CD4-positive, alpha-beta T cell treated with Interleukin-15 for 4 hours (primary cell): ENCODE measurements at places on chromosomes 11 and 22.

GRCh38 chr11:117290809-117291396 lies at the start of gene BACE1-AS:
TSS of gene BACE1-AS (plus strand) at chr11:117291346.
- DNase-seq = no peak

DNA sequence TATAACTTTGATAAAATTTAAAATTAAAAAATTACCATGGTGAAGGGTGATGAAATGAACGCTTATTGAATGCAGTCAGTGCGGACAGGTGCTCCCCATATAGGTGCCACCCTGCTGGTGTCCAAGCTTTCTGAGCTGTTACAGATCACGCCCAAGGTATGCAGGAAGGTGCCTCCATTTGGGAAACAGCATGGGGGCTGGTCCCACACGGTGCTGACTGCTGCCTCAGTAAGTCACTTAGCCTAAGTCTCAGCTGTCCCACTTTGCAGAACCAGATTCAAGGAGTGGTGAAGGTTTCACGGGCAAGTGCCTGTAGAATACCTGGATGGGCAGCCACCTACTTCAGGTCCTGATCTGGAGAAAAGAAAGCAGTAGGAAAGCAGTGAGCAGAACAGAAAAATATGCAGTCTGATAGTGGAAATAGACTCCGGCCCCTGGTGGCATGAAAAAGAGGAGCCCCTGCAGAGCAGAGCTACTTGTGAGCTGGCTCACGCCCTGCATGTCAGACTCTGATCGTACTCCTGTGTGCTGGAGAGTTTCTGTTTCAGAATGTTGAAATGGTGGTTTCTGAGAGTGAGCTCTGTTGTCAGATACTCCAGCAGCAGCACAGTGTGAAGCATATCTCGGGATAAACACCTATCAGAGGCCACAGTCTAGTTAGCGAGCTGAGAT lies 33.2 kb downstream of the ADORA2A start:
- DNase-seq = no peak

- no peak for DNase-seq
Measured at GRCh38 chr11:91199866-91200265, 977.0 kb upstream of the CHORDC1 start.

DNA sequence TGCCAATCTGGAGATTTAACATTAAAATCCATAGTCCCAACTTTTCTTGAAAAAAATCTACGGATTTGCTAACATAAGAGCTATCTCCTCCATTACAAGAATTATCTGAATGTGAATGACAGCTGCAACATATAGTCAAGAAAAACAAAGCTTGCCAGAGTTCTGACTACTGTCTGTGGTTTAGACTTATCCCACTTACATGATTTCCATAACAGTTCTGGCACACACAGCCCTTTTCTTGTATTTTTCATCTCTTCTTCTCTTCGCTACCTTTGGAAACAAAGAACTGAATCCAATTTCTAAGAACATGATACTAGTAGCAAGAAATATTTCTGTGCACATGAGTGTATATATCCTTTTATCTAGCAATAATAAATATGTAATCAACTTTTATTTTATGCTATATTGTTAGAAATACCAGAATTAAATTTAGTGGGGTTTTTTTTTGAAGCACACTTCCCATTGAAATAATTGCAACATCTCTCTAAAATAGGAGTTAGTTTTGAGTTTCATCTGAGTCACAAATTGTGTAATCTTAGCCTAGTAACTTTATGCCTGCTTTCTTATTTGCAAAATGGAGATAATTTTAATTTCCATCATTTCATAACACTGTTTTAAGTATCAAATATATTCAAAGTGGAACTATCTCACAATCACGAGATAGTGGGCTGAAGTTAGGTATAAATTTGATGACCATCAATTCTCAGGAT lies 1217.6 kb downstream of the JRKL start:
- no peak for DNase-seq

GRCh38 chr11:45924036-45924915 lies 1.8 kb downstream of the LARGE2 start:
- no peak for DNase-seq

DNA sequence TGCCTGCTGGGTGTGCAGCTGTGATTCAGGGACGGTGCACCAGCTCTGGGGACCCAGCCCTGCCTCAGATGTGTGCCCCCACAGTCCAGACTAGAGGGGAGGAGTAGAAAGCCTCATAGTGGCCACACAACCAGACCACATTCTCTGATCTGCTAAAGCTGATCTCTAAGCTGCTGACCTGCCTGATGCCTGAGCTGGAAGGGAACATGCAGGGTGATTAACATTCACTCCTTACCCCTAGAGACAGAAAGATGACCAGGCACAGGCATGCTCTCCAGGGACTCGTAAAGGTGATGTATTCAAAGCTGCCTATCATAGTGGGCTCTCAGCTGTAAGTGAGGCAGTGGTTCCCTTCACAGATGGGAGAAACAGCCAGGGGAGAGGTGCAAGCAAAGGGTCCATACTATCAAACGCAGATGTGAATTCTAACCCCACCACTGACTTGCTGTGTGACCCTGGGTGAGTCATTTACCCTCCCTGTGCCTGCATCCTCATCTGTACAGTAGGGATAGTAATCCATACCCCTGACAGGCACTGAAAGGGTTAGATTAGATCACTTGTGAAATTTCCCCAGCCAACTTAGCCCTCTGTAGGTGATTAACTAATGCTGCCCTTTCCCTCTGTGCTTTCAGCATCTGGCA lies 29.0 kb upstream of the LRRC32 start:
- no peak for DNase-seq

DNA sequence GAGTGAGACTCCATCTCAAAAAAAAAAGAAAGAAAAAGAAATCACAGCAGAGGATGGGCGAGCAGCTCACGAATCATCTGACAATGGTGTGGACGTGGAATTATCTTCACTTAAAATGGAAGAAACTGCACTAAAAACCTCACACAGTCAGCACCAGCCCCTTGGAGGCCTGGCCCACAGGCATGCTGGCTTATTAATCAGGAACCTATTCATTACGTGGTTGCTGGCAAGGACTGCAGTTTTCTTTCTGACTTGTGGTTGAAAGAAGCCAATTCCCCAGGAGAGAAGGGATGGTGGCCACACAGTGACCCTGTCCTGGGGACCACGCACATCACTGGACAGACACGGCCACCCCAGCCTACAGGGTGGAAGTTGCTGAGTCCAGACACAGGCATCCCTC lies 401.1 kb downstream of the CTTN start:
- no peak for DNase-seq

DNA sequence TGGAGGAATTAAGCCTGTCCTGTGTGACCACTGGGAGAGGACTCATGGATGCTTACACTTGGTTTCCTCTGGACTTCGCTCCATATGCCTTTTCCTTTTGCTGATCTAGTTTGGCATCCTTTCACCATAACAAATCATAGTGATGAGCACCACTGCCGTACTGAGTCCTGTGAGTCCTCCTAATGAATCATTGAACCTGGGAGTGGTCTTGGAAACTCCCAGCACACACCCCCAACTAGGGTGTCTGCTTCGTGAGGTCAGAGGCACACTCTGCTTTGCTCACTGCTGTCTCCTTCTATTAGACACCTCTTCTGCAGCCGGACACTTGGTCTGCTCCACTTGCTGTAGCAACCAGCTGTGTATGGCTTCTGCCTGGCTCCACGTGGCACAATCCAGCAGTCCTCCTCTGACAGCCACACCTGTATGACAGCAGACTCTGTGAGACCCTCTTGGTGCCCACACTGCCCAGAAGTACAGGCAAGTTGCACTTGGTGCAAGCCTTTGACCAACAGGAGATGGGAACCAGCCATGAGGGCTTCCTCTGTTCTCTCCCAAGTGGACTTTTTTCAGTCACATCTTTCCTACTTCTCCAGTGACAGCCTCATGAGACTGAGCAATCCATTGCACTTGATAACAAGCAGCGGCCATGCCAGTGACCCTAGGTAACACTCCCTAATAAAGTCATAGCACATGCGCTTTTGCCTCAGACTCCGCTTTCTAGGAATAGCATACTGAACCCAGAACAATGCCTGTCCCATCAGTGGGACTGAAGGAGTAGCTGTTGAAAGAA lies 65.0 kb upstream of the HMGXB4 start:
- DNase-seq = no peak

- DNase-seq = peak; percentile 31
Measured at GRCh38 chr11:108069947-108070346, 51.4 kb upstream of the ACAT1 start.

DNA sequence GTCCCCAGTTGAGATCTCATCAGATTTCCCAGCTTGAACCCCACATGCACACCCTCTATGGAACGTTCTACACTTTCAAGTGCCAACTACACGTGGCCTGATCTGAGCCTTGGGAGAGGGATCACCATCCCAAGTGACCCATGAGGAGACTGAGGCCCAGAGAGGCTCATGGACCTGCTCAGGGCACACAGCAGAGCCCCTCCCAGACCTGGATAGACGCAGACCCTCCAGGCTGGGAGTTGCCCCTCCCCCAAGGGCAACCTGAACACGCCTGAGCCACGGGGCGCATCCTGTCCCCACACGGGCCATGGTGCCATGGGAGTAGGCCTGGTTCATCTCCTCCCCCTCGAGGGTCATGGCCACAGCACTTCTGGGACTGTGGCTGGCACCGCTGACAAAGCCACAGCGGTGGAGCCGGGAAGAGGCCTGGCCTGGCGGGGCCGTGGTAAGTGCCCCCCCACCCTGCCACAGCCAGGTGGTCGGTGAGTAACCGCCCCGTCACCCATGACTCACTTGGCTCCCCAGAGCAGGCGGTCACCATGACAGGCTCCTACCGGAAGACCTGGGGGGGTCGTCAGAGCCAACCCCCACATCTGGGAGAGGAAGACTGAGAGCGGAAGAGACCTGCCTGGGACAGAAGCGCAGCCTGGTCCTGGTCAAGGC lies 8.1 kb downstream of the WNT7B start:
- DNase-seq = no peak
